ENCODE measurements at places on chromosomes 7 and 10.
A peak's percentile ranks its signal among the peaks of the same experiment; 100 is the strongest.

DNA sequence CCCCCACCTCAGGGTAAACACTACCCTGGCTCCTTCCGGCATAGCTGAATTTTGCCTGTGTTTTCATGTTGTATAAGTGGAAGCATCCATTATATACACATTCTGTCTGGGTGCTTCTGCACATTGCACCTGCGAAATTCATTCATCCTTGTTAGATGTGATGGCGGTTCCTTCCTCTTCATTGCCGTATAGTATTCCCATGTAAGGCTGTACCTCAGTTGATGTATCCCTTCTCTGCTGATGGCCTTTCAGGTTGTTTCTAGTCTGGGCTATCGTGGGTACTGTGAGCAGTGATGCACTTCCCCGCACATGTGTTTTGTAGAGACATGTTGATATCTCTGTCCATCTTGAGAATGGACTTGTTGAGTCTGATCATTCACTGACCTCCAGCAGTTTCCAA is 28.9 kb downstream of the ELFN1 start:
- DNase-seq, result no peak

- no peak for DNase-seq
Measured at GRCh38 chr10:68001000-68001399, 74.1 kb downstream of the HERC4 start.

DNA sequence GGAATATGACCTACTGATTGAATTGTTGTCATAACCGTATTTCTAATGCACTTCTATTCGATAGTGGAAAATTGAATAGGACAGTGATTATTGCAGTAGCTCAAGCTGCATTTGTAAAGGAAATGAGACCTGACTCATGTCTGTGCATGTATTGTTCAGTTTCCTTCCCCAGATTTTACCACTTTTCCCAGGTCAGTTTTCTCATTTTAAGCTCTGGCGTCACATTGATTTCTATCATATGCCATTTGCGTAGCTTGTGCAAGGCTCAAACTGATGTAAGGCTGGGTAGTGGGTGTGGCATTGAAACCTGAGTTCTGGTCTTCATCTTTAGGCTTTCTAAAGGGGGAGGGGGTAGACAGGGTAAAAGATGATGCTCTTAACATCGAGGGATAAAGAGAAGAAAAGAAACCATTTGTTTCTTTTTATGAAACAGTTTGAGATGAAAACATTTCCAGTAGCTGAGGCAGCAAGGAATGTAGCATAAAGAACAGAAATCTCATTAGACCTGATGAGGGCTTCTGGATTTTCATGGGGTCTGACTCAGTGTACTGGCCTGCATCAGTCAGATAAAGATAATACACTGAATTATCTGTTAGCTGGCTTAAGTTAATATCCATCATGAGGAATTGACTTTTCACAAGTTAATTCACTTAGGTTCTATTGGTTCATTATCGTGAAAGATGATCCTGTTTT is 182.3 kb upstream of the CDCA7L start:
- no peak for DNase-seq

- DNase-seq, result no peak
Measured at GRCh38 chr7:109456116-109456515, 886.4 kb downstream of the DNAJB9 start.

DNA sequence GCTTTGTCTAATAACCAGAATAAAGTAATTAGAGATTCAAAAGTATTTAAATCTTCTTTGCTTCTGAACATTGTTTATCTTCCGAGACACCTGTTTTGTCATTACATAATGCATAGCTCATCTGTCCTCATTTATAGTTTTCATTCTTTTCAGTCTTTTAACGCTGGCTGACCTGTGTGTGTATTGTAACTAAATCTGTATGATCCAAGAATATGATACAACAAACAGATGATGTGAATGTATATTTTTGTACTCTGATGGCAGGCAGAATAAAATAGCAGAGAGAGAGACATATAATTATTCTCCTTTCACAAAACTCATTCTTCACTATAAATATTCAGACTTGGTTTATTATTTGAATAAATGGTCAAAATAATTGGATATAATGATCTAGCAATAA is 80.6 kb downstream of the ORC5 start:
- no peak for DNase-seq

GRCh38 chr7:27130540-27131389 is at the start of gene HOXA4:
Gene HOXA4 (minus strand): TSS chr7:27130757. CDS start chr7:27130733, 24 bp downstream.
- peak; percentile 81 for DNase-seq

GRCh38 chr10:84862551-84862950 is 534.2 kb downstream of the CCSER2 start:
- DNase-seq, result no peak

DNA sequence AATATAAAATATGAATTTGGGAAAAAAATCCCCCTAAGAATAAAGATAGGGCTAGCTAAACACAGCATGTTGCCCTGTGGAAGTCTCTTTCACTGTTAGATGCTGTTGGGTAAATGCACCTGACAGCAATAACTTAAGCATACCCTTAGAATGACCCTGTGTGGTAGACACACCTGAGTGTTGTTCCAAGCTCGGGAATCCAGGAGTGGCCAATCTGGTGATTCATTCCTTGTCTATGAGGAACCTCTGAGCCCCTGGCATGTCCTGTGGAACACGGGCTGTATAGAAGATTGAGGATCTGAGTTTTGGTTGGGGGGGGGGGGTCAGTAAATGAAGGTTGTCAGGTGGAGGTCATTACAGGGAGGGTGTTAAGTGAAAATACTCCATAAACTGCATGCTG is 730.0 kb upstream of the IGFBP3 start:
- no peak for DNase-seq

GRCh38 chr10:90905925-90906324 is 15.0 kb downstream of the ANKRD1 start:
- no peak for DNase-seq

- peak; percentile 71 for DNase-seq
Measured at GRCh38 chr10:30701451-30702173, 72.1 kb upstream of the LYZL2 start.

GRCh38 chr7:44712012-44712411 is 36.6 kb upstream of the ZMIZ2 start:
- no peak for DNase-seq

GRCh38 chr7:144784943-144785342 is 50.9 kb downstream of the TPK1 start:
- DNase-seq, result peak; percentile 84

- no peak for DNase-seq
Measured at GRCh38 chr10:132705173-132705572, 80.8 kb downstream of the NKX6-2 start.

GRCh38 chr7:142800088-142800487 is 29.3 kb downstream of the PRSS2 start:
- DNase-seq, result no peak

DNA sequence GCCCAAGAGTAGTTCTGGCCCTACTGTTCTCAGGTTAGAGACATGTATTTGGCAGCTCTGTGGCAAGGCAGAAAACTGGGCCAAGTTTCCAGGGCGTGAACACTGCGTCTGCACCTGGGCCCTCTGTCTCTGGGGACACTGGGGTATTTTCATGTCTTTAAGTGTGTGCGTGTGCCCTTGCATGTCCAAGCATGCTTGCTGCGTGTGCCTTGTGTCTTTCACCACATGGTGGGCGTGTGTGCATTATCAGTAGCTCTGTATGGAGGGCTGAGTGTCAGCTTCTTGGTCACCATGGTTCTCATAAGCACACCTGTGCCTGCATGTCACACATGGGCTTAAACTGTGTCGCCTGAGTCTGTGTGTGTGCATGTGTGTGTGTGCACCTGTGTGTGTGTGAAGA is 69.3 kb downstream of the HIPK2 start:
- DNase-seq, result no peak

GRCh38 chr7:2923291-2923781 is 79.2 kb upstream of the GNA12 start:
- DNase-seq, result no peak

DNA sequence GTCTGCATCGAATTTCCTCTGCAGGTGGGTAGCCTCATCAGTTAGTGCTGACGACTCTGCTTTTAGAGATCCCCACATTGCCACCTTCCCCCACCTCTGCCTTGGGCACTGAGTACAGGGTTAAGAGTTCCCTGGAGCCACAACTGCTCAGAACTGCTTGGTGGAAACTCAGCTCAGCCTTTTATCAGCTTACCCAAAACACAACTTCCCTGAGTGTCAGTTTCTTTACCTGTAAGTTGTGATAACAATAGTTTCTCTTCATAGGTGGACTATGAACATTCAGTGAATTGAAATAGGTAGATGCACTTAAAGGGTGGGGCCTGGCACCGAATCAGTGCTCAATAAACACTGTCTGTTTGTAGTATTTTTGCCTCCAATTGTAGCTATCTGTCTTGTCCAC is 11.3 kb downstream of the ASB13 start:
- DNase-seq, result no peak

GRCh38 chr7:100477871-100478267 is 1.1 kb downstream of the TSC22D4 start:
- no peak for DNase-seq

DNA sequence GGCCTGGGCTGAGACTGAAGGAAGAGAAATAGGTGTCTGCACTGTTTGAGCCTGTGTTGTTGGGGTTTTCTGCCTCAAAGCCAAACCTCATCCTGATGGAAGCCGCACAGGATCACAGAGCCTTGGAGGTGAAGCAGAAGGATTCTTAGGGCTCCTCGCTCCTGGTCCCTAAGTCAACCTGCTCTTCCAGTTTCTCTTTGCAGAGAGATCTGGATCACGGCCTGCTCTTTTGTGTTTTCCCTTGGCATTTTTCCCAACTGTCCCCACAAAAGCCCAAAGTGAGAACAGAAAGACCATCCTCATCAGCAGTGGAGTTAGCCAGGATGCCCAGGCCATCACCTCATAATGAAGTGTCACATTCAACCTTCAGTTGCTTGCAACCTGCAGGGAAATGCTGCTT is 20.3 kb upstream of the PPIA start:
- DNase-seq, result no peak

- DNase-seq, result peak; percentile 45
Measured at GRCh38 chr7:34083440-34083839, 178.1 kb downstream of the BMPER start.

- DNase-seq, result no peak
Measured at GRCh38 chr7:106572394-106573124, 88.4 kb downstream of the CCDC71L start.

GRCh38 chr10:283916-284356 is 148.7 kb downstream of the ZMYND11 start:
- no peak for DNase-seq

- DNase-seq, result no peak
Measured at GRCh38 chr10:116696919-116697318, 45.4 kb downstream of the HSPA12A start.

DNA sequence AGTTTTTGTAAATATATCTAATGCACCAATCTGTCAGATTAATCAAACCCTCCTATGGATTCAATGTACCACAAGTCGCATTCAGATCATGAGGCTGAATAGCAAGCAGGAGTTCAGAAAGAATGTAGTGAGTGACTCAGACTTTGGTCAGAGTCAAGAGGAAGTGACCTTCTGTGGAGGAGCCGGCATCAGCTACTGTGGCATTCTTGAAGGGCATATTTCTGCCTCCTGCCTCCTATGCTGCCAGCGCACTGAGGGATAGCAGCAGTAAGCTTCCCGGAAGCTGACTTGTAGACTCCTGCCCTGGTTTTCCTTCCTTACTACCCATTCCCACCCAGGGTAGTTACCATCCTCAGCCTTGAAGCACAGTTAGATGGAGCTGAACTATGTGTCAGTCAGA is 867.5 kb downstream of the NRG3 start:
- peak; percentile 17 for DNase-seq

GRCh38 chr10:3354174-3354900 is 181.8 kb upstream of the PITRM1 start:
- no peak for DNase-seq

GRCh38 chr10:69730251-69731156 is 71.2 kb upstream of the COL13A1 start:
- peak; percentile 8 for DNase-seq

- no peak for DNase-seq
Measured at GRCh38 chr10:119981826-119982225, 89.3 kb downstream of the SEC23IP start.

GRCh38 chr10:22623633-22624253 is 90.6 kb downstream of the PIP4K2A start:
- no peak for DNase-seq

DNA sequence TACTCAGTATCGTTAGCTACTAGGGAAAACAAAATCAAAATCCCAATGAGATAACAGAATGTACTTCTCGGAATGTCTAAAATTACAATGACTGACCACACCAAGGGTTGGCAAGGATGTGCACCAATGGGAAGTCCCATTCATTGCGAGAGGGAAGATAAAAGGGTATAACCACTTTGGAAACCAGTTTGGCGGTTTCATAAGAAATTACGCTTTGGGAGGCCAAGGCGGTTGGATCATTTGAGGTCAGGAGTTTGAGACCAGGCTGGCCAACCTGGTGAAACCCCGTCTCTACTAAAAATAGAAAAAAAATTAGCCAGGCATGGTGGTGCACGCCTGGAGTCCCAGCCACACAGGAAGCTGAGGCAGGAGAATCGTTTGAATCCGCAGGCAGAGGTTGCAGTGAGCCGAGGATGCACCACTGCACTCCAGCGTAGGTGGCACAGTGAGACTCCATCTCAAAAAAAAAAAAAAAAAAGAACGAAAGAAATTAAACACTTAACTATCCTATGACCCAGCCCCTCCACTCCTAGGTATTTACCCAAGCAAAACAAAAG is 7.6 kb downstream of the HACD1 start:
- no peak for DNase-seq

- no peak for DNase-seq
Measured at GRCh38 chr10:85849315-85849714, 517.3 kb downstream of the GRID1 start.

DNA sequence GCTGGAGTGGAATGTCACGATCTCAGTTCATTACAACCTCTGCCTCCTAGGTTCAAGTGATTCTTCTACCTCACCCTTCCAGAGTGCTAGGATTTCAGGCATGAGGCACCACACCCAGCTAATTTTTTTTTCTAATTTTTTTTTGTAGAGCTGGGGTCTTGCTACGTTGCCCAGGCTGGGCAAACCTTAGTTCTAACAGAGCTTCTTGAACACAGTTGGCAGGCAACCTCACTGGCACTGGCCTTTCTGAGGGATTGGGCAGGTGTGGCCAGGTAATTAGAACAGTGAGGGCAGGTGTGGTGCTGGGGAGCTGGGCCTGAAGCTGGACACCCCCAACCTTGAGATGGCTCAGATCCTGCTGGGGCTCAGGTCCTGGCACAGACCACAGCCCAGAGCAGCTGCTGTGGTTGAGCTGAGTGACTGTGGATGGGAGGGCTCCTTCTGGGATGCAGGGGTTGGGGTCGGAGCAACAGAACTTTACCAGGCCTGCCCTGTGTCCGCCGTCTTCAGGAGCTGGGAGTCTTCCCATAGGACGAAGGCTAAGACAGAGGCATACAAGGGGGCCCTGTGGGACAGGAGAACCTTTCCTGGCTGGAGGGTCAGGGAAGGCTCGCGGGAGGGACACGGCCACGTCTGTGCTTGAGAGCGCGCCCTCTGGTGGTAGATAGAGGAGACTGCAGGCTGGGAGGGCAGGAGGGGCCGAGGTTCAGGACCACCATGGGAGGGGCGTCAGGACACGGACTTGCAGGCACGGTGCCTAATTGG is 48.2 kb downstream of the COL26A1 start:
- DNase-seq, result peak; percentile 15

DNA sequence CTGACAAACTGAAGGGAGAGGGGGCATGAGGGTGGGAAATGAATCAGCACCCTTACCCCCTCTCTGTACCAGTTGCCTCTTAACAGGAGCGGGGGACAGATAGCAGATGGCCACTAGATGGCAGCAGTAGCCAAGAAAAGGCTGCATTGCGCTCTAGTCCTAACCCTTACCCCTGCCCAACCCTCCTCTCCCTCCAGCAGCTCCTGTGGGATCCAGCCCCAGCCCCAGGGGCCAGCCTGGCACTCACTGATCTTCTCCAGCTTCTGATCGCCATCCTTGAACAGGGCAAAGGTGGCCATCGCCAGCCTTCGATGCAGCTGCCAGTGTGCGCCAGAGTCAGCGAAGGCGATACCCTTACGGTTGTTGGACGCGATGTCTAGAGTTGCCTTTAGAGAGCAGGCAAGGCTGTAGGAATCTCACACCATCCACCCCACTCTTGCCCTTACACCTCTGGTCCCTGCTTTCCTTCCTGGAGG is 2.2 kb downstream of the CYP17A1 start:
- peak; percentile 77 for DNase-seq
